Activated naive CD8-positive, alpha-beta T cell treated with anti-CD3 and anti-CD28 coated beads, Interleukin-2, amount 50 U/mL, for 24 hours (primary cell): ENCODE measurements at places on chromosomes 5 and 9.

- no peak for DNase-seq
These were observed 9.4 kb upstream of the GABRA6 start for GRCh38 chr5:161676103-161676502.

GRCh38 chr5:132979367-132979940 lies 16.0 kb upstream of the AFF4 start:
- no peak for DNase-seq

GRCh38 chr9:128716581-128717254 lies 7.2 kb downstream of the ZDHHC12 start:
- DNase-seq: no peak

DNA sequence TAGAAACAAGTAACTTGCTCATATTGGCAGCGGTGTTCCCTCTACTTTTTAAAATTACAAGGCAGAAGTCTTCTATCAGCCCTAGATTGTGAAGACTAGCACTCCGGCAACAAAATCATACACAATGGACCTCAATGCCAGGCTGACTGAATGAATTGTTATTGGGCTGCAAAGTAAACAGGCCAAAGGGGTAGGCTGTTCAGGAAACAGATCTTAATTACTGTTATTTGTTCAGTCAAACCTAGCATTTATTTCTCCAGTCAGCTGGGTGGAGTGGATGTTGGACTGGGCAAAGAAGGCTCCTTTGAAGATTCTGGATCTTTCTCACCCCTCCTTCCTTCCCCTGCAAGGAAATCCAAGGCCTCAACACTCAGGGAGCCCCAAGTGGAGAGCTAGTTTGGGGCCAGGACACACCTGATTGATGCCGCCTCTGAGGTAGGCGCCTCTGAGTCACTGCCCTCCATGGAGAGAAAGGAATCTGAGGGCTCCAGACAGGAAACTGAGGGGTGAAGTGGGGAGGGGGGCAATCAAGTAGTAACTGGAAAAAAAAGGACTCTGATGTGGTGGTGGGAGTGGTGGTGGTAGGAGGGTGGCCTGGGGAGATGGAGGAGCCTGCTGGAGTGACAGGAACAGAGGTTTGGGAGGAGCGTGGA lies 35.5 kb downstream of the SERINC5 start:
- DNase-seq: no peak

GRCh38 chr5:156208271-156208670 lies 118.7 kb upstream of the SGCD start:
- DNase-seq: no peak

- no peak for DNase-seq
These were observed 1.8 kb downstream of the CCNH start for GRCh38 chr5:87410931-87411330.

DNA sequence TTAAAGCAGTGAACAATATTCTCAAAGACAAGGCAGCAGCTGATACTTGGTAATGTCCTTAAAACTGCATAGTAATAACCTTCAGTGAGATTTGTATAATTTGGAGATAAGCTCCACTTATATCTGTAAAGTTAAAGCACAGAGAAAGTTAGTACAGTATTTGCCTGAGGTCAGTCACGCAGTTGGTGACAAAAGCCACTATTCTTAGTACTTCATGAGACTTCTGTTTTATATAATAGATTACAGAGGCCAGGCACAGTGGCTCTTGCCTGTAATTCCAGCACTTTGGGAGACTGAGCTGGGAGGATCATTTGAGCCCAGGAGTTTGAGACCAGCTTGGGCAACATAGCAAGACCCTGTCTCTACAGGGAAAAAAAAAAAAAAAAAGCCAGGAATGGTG lies 266.4 kb upstream of the DMRT1 start:
- DNase-seq: no peak

DNA sequence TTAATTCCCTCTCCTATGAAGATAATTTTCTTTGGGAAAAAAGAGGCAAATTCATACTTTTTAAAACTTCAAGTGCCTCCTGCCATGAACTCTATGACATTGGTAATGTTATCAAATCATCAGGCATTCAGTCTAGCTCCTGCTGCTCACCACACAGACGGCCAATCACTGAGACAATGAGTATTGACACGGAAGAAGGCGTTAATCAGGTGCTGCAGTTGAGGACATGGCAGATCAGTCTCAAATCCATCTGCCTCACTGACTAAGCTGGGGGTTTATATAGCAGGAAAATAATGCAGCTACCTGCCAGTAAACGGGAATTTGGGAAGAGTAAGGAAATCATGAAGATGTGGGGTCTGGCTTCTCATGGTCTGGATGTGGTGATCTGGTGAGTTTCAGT lies 1087.7 kb downstream of the CDH9 start:
- no peak for DNase-seq

- DNase-seq: no peak
These were observed 200.7 kb downstream of the FANCC start for GRCh38 chr9:95116808-95117204.

- DNase-seq: no peak
These were observed 50.9 kb upstream of the SLC44A1 start for GRCh38 chr9:105193560-105193959.

DNA sequence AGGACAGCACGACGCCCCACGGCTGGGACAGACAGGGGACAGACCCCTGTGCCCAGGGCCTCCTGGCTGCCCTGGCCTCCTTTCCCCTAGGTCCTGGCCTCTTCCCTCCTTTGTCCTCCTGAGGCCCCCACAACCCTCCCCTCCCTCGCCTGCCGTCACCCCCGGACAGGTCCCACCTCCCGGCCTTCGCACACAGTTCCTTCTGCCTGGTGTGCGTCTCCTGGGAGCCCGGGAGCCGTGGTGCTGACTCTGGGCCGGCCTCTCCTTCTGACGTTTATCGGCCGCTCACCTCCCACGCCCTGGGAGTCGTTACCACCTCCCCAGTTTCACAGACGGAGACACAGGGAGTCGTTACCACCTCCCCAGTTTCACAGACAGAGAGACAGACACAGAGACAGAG lies 25.1 kb upstream of the NOTCH1 start:
- DNase-seq: no peak

DNA sequence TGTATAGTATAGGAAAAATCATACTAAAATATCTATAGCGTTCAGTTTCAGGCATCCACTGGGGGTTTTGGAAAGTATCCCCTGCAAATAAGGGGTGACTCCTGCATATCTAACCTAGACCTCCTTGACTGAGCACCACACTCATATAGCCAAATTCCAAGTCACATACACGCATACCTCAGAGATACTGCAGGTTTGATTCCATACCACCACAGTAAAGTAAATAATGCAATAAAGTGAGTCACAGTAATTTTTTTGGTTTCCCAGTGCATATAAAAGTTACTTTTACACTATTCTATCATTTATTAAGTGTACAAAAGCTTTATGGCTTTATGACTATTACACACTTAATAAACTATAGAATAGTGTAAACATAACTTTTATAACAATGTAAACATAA lies 151.3 kb downstream of the CCDC192 start:
- no peak for DNase-seq

DNA sequence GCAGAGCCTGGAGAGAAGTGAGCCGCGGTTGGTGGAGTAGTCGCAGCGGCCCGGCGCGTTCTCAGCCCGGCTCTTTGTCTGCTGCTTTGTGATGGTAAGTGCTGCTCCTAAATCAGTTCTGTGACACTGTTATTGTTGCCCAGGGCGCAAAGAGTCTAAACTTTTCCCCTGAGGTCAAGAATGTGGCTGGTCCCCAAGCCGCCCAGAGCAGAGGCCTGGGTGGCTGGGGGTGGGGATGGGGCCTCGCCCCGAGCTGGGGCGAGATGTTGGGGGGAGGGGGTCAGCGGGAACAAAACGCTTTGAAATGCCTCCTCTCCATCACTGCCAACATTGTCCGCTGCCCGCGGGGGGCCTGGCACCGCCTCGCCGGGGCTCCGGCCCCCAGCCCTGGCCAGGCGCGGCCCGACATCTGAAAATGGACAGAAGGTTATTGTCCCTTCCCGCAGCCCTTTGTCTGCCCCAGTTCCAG lies 11.7 kb upstream of the CERCAM start:
- DNase-seq: no peak

GRCh38 chr9:82167296-82167695 lies 178.7 kb downstream of the SPATA31D1 start:
- no peak for DNase-seq

GRCh38 chr9:95763006-95763405 lies 112.5 kb upstream of the ERCC6L2 start:
- DNase-seq: no peak
